Renal cortex interstitium (tissue), 15 donors: ENCODE measurements at places on chromosomes 1 and 21. TPM values are rescaled to one million over a fixed set of nuclear protein-coding genes. Genes with fewer than 3 reads are reported as not detected.

Gene TRIM46
- 4.0 TPM for polyA plus RNA-seq

Gene OR10J1
- 0.04 TPM for polyA plus RNA-seq

Gene RHD
- polyA plus RNA-seq: 3.1 TPM

GRCh38 chr21:45309069-45309986 is 21.6 kb upstream of the POFUT2 start:
- no peak for DNase-seq

Gene CA6
- polyA plus RNA-seq: 0.14 TPM

DNA sequence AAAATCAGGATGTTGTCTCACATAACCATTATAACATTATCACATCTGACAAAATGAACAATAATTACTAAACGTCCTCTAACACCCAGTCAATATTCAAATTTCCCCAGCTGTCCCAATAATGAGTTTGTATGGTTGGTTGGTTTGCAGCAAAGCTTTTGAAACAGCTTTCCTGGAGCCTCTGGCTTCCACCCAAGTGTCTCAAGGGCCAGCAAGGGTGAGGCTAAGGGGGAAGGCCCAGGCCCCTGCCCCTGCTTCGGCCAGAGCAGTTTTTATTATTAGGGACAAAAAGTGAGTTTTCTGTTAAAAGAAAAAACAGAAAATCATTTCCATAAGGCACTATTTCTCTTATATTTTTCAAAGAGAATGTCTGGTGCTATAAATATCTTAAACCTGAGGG is 19.1 kb upstream of the AVPR1B start:
- DNase-seq: no peak

Gene TGFB2
- polyA plus RNA-seq: 13.9 TPM

DNA sequence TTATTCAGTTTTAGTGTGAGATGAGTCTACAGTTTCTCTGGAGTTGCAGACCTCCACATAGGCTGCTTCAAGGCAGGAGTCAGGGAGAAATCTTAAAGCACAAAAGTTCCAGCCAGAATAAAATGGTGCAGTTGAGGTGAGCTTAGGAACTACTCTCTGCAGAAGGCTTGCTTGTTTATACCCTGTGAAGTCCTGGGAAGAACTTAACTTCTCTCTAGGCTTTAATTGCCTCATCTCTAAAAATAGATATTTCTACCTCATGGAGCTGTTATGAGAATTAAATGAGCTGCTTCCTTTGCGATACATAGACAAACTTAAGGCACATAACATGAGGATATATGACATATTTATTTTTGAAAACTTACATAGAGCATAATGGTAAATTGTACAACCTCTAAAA is 286.2 kb downstream of the GPATCH2 start:
- DNase-seq: no peak

DNA sequence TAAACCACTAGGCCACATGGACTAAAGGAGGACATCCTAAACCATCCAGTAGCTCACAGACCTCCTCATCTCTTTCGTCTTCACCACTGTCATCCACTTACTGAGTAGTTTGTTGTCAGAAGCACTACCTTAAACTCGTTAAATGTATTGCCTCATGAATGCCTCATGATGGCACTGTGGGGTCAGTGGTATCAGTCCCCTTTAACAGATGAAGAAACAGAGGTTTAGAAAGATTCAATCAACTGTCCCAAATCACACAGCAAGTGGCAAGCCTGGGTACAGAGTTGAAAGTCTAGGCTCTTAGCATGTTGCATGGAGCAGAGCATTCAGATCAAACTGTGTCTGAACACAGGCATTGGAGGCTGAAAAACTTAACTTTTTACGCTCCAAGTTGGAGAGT is 183.6 kb upstream of the KIAA0040 start:
- no peak for DNase-seq

Gene SELP
- polyA plus RNA-seq: 2.8 TPM

Gene SPATC1L
- 11.4 TPM for polyA plus RNA-seq

DNA sequence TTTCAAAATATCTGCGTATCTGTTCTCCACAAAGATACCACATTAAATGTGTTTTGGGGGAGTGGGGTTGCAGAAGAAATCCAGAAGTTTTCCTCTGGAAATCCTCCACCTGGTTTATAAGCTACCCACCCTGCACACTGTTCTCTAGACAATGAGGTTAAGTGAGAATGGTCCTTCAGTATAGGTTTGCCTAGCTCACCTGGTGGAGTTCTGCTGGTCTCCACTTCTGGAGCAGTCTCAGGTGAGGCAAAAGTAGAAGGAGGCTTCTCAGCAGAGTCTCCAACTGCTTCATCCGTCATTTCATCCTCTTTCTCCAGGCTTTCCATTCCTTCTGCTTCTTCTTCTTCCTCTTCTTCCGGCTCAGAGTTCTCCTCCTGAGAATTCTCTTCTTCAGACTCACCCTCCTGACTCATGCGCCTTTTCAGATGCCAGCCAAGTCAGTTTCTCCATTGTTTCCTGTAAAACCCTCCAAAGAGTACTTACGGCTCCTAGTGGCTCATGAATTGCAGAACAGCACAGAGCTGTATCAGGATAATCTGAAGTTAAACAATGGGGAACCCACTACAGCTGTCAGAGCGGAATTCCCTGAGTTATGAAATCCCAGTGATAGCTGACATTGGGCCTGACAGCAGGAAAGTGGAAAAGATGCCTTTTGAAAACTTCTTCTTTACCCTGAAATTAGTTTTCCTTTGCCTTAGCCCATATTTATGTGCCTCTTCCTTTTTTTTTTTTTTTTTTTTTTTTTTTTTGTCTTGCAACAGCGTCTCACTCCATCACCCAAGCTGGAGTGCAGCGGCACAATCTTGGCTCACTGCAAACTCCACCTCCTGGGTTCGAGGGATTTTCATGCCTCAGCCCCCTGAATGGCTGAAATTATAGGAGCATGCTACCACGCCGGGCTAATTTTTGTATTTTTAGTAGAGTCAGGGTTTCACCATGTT is 38.5 kb downstream of the MSTO1 start:
- no peak for DNase-seq
